ENCODE measurements at places on chromosomes 4 and X.

- DNase-seq = no peak
These were observed 379.5 kb upstream of the MAD2L1 start for GRCh38 chr4:120446051-120446567.

DNA sequence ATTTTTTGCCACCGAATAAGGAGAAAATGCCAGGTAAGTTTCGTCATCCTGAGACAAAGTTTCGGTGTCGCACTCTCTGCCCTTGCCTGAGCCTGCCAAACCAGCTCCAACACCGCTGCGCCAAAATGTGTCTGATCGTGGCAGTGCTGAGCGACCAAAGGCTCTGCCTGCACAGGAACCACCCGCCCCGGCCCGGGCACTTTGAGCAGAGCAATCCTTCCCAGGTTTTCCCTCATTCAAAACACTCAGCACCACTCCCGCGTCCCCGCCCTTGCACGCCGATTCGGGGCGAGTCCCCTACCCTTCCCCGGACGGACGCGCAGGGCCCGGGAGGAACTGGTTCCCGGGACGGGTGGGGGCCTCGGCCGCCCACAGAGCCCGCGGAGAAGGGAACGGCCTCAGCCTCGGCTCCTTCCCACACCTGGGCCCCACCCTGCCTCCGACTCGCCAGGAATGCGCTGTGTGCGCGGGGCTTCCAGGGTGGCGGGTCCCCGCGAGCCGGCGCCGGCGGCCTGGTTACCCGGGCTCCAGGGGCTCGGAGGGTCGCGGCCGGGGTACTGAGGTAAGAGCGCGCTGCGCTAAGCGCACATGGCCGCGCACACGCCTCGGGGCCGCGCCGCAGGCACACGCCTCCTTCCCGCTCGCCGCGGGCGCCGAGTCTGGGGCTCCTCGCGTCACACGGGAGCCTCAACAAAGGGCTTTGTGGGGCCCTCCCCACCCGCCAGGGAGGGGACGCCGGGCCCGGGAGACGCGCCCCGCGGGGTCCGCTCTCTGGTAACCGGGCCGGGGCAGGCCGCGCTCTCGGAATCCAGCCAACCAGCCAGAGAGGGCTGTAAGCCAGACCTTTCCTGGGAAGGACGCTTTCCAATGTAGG is at the start of gene C4orf36:
C4orf36 (minus strand) TSS at position 661 of the 874 bp plus-strand sequence. CDS start 902 bp downstream, outside the sequence.
- peak; percentile 26 for DNase-seq

- DNase-seq = no peak
These were observed 567.9 kb downstream of the EPHA5 start for GRCh38 chr4:65102419-65102818.

- no peak for DNase-seq
These were observed 11.2 kb downstream of the HNRNPD start for GRCh38 chr4:82362565-82362964.

DNA sequence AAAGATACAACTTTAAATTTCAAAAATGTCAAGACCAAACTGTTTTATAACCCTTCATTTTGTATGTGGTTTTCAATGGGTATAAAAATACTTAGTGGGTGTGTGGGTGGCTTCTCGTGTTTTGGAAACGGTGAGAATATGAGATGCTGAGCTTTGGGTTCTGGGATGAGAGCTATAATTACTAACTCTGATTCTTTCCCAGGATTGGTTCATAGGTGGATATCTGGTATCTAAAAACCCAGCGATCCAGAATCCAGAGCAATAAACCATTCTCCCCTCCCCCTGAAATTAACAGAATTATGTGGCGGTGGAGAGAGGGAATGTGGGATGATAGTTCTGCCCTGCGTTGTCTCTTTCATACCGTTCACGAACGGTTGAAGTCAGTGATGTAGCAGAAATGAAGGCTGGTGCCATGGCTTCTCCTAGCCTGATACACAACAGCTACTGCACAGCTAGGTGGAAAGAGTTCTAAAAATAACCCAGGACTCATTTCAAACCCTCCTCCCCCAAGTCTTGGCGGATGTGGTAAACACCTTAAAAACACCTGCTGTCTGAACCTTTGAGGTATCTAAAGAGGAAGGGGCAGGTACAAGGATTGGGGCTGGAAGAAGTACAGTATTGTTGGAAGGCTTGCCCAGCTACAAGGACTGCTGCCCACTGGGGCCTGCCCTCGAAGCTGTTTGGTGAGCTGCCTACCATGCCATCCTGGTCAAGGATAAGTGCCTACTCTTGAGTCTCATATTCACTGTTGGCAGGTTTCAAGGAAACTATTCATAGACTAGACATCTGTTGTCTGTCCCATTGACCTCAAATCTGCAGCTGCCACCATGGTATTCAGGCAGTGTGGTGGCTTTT is 44.5 kb downstream of the SEPTIN11 start:
- DNase-seq = peak; percentile 76

DNA sequence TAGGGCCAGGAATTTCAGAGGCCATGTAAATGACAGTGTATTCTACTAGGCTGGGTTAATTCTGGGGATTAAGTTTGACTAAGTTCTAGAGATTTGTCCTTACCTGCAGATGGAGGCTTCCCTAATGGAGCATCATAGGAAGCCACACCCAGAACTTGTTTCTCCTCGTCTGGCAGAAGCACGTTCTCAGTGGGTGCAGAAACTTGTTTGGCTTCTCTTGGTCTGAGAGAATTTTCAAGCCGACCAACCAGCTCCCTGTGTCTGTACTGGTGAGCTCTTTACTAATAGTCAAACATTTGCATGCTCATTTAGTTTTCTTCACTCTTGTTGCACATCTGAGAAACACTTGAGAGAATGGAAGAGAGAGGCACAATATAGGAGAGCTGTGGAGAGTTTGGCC is 907 bp upstream of the ATP10D start:
- DNase-seq = no peak

DNA sequence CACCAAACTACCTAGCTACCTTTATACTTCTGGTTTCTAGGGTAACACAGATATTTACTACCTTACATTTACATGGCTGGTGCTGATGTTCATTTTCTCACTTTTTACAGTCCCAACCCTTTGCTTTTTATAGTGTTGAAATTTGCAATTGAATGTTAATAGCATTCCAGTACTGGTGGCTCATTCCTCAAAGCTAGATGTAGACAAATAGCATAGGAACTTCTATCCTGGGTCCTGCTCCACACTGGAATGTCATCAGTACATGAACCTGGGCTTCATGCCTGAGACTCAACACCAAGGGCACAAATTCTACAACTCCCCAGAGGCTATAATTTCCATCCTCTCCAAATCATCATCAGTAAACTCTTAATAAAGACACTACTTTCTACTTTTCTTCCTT is 10.3 kb upstream of the TRMT2B start:
- DNase-seq = no peak

DNA sequence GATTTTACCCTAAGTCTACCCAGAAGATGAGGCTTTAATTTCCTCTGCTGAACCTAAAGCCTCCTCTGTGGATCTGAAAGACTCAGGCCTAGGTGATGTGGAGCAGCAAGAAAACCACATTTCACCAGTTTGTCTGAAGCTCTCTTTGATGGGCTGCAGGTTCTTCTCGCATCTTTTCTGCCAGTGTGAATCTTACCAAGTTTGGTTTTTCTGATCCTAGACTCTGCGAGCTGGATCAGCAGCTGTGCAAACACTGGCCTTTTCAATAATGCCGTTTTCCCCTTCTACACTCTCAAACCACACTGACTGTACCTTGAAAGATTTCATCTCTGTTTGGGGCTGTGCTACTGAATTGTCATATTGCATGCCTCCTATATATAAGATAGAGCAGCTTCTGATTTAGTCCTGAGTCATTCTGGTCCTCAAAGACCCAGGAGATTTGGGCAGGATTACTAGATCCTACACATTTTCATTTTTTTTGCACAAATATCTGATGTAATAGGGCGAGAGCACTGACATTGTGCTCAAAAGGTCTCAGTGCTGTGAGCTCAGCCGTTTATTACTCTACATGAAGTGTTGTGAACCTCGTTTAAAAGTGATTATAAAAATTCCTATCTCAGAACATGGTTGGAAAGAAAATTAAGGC is 133.6 kb upstream of the FAM9C start:
- no peak for DNase-seq

GRCh38 chr4:114400531-114400930 is 198.1 kb upstream of the UGT8 start:
- DNase-seq = no peak

GRCh38 chr4:131526686-131527085 is 1622.4 kb upstream of the PCDH10 start:
- DNase-seq = no peak

- no peak for DNase-seq
These were observed 231.5 kb upstream of the FMR1 start for GRCh38 chrX:147680251-147680650.

DNA sequence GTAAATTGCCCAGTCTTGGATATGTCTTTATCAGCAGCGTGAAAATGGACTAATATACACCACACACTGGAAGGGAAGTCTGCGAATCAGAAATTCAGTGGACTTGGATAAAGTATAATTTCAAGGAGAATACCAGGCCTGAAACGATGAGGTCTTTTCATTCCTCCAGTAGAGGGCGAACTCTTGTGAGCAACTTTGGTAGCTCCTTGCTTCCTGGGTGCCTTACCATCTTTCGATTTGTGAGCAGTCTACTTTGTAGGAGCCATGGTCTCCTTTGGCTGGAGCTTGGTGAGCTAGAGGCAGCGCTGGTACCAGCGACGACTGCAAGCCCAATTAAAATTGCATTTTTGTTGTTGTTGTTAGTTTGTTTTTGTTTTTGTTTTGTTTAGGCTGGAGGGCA is 791.9 kb downstream of the FAT4 start:
- no peak for DNase-seq

- DNase-seq = no peak
These were observed 227.6 kb upstream of the PPP1R2C start for GRCh38 chrX:43005561-43005960.

GRCh38 chr4:147816382-147817254 is 84.7 kb downstream of the ARHGAP10 start:
- no peak for DNase-seq

- no peak for DNase-seq
These were observed 34.9 kb downstream of the MMRN1 start for GRCh38 chr4:89929425-89930159.

DNA sequence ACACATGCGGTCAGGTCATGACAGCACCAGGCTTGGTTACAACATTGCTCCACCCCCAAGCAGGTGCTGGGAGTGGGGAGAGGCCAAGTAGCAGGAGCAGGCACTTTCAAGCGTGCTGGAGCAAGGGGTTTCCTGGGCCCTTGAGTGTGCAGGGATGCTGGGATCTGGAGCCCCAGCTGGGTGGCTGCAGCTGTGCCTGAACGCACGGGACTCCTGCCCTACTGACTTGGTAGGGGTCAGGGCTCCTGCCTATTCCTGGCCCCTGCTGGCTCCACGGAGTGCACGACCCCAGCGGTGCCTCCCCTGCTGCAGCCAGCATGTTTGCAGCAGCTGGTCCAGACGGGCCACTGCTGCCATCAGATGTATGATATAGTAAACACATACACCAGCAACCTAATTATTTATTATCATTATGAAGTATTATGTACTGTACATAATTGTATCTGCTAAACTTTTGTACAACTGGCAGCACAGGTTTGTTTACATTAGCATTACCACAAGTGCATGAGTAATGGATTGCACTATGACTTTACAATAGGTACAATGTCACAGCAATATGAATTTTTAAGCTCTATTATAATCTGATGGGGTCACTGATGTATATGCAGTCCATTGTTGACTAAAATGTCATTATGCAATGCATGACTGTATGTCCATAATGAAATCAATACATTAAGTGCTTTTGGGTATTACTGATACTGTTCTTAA is 620.6 kb downstream of the RAPGEF2 start:
- DNase-seq = no peak

GRCh38 chr4:34720571-34720970 is 1523.7 kb downstream of the ARAP2 start:
- DNase-seq = peak; percentile 75

GRCh38 chr4:108533245-108533844 is 87.0 kb upstream of the RPL34 start:
- no peak for DNase-seq

DNA sequence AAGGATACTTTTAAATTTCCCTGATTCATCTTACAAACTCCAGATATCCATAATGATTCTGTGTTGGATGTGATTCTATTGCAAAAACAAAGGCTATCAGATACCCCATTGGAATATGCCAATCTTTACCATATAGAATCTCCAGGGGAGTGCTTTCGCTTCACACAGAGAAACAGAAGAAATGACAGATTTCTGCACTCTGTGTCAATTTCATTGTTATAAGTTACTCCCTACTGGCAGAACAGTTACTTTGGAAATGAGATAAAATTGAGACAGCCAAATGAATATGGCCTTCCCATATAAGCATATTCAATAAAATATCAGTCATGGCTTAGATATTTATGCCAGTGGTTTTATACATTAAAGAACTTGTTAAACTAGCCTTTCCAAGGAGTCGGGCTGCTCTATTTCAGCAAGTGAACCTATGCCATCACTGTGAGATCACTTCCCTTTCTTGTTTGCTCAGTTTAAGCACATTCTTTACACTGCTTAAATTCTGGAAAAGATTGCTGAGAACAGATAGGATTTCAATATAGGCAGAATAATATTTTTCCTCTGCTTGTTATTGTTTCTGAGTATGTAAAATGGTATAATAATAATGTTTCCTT is 127.5 kb upstream of the ANXA10 start:
- no peak for DNase-seq

- no peak for DNase-seq
These were observed 16.7 kb downstream of the SLC7A11 start for GRCh38 chr4:138225477-138225876.

DNA sequence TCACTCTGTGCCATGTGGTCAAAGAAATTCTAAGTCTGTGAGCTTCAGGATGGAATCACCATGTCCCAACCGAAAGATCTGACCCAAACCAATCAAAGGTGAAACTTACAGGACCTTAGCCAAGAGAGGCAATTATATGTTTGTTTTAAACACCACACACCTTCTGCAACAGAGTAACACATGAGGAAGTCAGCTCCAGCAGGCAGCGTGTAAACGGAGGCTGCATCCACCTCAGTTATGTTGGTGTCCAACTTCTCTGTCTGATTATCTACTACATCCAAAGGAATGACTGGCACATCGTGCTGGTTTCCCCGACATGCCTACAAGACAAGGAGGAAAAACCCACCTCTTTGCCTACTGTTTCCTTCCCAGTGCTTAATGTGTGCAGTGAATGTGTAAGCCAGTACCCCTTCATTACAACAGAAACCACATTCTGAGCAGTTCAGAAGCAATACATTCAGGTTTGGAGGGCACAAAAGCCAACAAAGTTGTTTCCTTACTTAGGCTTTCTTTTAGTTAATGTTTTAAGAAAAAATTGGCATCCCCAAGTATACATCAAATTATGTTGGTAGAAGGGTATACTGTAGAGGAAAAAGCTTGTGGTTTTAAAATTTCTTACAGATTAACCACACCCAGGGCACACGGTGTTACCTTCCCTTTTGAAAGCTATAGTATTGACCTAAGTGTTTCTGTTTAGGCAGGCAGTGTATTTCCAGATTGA is 12.4 kb downstream of the CASP6 start:
- no peak for DNase-seq

DNA sequence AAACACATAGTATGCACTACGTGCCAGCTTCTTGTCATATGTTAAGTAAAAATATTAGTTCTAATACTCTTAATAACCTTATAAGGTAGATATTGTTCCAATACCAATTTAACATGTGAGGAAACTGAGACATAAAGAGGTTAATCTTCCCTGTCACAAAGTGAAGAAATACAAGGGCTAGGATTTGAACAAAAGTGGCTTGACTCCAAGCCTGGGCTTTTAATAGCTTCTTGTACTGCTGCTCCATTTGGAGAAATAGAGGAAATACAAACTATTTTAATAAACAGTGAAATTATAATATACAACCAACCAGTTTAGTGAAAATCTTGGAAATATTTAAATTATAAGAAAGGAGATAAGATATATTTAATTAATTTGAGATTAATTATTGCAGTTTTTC is 33.2 kb downstream of the TLL1 start:
- no peak for DNase-seq

GRCh38 chrX:147838465-147839131 is 73.1 kb upstream of the FMR1 start:
- DNase-seq = no peak
